GM23248 (cell line): ENCODE measurements at places on chromosomes 5 and 9.
A peak's percentile ranks its signal among the peaks of the same experiment; 100 is the strongest.

GRCh38 chr9:110029429-110029955 is 178.5 kb downstream of the C9orf152 start:
- DNase-seq, result peak; percentile 89

DNA sequence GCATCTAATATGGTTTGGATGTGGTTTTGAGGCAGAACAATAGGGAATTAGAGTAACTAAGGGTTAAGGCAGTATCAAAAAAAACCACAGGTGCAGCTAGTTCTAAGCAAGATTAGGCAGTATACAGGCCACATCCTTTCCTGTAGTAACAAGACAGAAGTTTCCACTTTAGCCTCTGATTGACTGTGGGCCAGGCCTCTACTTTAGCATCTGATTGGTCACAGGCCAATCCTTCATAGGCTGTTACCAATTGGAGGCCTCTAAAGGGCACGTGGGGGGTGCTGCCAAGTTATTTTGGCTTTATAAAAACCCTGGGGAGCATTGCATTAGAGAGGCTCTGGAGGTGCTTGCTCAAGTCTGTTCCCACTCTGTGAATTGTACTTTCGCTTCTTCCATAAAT is 144.1 kb upstream of the ST8SIA4 start:
- peak; percentile 3 for DNase-seq

GRCh38 chr9:14214065-14214684 is 99.8 kb downstream of the NFIB start:
- no peak for DNase-seq

- DNase-seq, result no peak
These were observed 141.2 kb downstream of the ACER2 start for GRCh38 chr9:19550009-19550408.

DNA sequence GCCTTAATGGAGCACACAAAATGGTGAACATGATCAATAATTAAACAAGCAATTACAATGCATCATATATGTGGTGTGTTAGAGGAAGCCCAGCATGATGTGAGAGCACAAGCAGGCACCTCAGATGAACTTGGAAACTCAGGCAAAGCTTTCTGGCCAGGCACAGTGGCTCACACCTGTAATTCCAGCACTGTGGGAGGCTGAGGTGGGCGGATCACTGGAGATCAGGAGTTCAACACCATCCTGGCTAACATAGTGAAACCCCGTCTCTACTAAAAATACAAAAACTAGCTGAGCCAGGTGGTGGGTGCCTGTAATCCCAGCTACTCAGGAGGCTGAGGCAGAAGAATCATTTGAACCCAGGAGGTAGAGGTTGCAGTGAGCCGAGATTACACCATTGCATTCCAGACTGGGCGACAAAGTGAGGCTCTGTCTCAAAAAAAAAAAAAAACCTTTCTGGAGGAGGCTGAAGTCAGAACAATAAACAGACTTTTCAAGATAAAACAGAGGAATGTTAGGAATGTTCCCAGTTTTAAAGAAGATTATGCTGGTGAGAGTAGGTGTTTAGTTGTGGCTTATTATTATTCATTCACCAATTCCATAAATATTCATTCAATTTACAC is 159.4 kb downstream of the CEMIP2 start:
- no peak for DNase-seq

DNA sequence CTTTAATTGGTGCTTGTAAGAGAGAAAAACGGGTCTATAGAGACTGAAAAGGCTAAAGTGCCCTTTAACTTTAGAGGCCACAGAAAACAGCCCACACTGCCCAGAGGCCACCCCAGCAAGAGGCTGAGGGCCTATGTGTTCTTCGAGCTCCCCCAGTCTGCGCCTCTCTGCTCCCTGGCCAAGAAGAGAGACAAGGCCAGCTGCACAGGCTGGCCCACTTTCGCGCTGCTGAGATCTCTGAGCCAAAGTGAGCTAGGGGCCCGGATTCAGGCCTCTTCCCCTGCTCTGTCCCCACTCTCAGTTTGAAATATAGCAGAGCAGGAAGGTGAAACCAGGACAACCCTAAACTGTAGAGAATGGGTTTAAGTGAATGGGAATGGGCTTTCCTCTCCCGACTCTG is 132.0 kb upstream of the TRIM32 start:
- no peak for DNase-seq

GRCh38 chr5:124948062-124948753 is 201.8 kb upstream of the ZNF608 start:
- no peak for DNase-seq

GRCh38 chr9:1156794-1157550 is 106.8 kb downstream of the DMRT2 start:
- DNase-seq, result no peak

DNA sequence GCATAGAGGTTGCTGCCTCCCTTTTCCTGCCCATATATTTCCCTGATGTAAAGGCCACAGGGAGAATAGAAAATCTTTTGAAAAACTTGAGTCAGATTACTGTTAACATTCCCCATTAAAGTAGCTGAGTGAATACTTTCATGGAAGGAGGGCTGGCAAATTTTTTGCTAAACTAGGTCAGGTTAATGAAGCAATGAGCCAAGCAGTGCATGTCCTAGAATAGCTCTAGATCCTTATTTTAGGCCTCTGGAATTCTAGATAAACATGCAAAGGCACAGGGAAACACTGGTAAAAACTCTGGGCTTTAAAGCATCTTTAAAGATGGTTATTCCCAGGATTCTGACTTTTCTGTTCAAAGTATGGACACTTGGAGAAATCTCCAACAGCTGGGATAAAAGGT is 27.9 kb downstream of the TTC1 start:
- no peak for DNase-seq

DNA sequence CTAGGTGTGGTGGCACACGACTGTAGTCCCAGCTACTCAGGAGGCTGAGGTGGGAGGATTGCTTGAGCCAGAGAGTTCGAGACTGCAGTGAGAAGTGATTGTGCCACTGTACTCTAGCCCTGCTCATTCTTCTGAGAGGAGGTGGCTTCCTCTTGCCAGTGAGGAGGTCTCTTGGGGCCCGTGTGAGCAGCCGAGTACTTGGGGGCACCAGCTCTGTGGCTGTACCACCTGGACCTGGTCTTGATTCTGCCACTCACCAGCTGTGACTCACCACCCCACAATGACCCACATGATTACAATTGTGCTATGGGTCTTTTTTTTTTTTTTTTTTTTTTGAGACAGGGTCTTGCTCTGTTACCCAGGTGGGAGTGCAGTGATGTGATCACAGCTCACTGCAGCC is 18.0 kb upstream of the CRB2 start:
- DNase-seq, result no peak

DNA sequence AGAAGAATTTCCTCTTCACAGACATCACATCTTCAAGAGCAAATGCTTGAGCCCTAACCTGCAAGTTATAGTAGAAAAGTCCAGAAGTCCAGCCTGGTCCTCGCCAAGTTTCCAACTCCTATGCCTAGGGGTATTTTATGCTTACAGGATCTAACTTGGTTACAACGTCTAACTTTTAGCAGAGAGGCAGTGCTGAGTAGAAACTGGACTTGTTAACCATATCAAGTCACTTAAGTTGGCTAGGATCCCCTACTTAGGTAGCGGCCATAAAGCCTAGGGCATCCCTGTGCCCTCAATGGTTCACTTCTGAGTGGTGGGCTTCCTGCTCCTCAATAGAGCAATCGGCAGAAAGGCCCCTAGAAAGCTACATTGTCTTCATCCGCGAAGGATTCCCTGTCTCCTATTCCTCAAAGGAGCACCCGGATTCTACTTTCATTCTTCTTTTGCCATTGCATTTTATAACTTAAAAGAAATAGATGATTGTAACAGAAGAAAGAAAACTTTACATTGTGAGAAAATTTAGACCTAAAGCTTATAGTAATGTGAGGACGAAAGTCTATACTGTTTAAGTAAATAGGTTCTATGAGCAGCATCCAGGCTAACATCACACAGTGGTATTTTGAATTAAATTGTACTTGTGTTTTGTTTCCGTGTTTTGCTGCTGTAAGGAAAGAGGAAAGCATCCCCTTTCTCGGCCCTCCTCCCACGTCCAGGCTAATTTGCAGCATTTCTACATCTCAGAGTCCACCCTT is 1.3 kb upstream of the MTAP start:
- DNase-seq, result no peak

GRCh38 chr5:147508711-147509040 is 1.2 kb downstream of the DPYSL3 start:
- peak; percentile 43 for DNase-seq

DNA sequence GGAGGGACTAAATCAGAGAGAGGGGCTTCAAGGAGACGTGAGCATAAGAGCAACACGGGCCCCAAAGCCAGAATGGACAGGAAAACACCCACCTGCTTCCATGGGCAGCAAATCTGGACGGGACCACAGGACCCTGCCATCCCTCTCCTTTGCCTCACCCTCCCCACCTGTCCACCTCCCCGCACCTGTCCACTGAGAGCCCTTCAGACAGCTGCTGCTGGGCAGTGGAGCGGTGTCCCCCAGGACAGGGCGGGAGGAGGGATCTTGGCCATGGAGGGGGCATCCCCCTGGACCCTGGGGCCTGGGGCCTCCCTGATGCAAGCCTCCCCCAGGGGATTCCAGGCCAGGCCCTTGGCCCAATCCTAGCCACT is 2.6 kb downstream of the CCDC183 start:
- DNase-seq, result no peak

GRCh38 chr5:151947931-151948608 is 23.4 kb upstream of the GLRA1 start:
- no peak for DNase-seq

DNA sequence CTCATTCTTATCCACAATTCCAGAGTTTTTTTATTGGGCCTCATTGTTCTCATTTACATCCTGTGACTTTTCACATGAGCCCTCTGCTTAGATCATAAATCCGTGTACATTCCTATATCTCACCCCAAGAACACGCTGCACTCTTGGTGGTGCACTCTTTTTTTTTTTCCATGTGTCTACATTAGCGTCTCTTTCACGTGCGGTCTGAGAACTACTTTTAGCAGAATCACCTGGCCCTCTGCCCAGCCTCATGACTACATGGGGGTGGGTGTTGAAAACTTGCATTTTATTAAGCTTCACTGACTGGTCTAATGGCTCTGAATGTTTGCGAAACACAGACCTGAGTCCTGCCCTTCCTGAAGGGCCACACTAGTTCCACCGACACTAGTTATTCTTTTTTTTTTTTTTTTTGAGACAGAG is 18.6 kb downstream of the C9orf57 start:
- DNase-seq, result peak; percentile 94

DNA sequence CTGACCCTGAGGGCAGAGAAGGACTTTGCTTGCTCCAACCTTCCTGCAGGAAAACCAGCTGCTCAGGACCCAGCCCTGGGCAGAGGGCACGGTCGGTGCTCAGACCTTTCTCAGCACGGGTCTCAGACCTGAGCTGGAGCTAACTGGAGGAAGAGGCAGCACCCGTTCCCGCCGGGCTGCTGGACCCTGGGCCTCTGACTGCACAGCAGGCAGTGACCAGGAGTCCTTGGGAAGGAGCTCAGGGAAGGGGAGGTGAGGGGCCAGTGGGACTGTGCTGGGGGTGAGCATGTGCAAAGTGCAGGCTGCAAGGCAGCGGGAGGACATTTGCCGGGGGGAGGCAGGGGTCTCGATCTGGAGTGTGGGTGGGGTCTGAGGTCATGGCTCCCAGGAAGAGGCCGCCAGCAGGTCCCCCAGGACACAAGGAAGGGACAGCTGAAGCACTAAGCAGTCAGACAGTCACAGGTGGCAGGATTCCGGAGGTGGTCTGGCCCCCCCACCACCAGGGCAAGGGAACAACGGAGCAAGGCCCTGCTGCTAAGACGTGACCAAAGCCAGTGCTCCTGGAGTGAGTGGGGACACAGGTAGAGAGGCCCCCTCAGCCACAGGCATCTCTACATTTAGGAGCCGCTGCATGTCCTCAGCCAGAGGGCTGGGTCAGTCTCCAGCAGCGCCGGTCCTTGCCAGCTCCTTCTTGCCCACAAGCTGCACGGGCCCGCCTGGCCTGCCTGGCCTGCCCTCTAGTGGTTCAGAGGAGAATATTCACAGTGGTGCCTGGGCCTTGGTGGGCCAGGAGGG is 4.8 kb upstream of the DPM2 start:
- peak; percentile 86 for DNase-seq

DNA sequence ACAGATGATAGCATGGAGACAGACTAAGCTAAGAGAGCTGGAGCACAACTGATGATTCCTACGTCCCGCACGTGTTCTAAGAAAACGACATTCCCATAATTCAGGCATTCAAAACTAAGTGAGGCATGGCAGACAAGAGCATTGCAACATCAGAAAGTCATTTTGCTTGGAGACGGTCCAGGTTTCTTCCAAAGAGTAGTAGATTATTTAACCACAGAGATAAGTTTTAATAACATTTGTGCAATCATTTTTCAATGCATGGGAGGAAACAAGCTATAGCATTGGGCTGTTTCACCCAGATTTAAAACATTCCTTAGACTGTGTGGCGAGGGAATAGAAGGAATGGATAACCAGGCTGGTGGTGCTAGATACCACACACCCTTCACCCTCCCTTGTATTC is 117.2 kb downstream of the APBA1 start:
- DNase-seq, result peak; percentile 69

DNA sequence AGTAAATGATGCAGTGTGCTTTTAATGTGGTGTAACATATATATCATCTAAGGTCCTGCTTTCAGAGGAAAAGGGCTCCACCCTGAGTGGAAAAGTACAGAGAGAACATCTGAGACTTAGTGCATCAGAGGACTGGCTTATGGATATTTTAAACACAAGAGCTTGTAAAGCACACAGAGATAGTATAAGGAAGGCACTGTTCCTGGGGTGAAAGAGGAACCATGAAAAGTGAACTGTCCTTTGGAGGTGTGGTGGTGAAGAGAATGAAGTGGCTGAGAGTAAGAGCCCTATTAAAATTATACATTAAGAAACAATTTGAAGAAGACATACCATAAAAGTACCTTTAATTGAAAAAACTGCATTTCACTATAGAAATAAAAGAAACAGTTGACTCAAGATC is 68.9 kb downstream of the CSF2 start:
- no peak for DNase-seq

DNA sequence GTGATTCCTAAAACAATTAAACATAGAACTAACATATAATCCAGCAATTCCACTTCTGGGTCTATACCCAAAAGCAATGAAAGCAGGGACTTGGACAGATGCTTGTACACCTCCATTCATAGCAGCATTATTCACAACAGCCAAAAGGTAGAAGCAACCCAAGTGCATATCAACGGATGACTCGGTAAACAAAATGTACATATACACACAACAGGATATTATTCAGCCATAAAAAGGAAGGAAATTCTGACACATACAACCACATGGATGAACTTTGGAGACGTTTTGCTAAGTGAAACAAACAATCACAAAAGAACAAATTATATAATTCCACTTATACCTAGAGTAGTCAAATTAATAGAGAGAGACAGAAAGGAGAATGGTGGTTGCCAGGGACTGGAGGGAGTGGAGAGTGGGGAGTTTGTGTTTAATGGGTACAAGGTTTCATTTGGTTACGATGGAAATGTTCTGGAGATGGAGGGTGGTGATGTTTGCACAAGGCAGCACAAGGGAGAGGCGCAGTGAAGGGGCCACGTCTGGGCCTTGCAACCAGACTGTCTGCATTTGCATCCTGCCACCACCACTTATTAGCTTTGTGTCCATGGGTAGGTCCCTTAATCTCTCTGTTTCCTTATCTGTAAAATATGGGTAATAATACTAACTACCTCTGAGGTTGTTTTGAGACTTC is 36.3 kb upstream of the RLN1 start:
- DNase-seq, result peak; percentile 13

- peak; percentile 96 for DNase-seq
These were observed 10.1 kb upstream of the C1QTNF3 start for GRCh38 chr5:34053133-34053532.

- DNase-seq, result no peak
These were observed 20.9 kb downstream of the DUSP1 start for GRCh38 chr5:172749881-172750633.
